ENCODE measurements at places on chromosomes 1 and 21. TPM values are rescaled to one million over a fixed set of nuclear protein-coding genes. Genes with fewer than 3 reads are reported as not detected.
A peak's percentile ranks its signal among the peaks of the same experiment; 100 is the strongest.

The CSF3R gene
- total RNA-seq, result 214 TPM

The PCNX2 gene
- total RNA-seq, result 11.3 TPM

The RCC1 gene
- total RNA-seq, result 29.1 TPM

The S1PR1 gene
- total RNA-seq, result 107 TPM

The AVPR1B gene
- total RNA-seq, result not detected

The LRRC8D gene
- total RNA-seq, result 22.2 TPM

The PROK1 gene
- total RNA-seq, result not detected

The C1orf167 gene
- total RNA-seq, result 2.2 TPM

The OR14K1 gene
- not detected for total RNA-seq

The CACNA1S gene
- total RNA-seq, result 0.06 TPM

The NCDN gene
- 20.2 TPM for total RNA-seq

DNA sequence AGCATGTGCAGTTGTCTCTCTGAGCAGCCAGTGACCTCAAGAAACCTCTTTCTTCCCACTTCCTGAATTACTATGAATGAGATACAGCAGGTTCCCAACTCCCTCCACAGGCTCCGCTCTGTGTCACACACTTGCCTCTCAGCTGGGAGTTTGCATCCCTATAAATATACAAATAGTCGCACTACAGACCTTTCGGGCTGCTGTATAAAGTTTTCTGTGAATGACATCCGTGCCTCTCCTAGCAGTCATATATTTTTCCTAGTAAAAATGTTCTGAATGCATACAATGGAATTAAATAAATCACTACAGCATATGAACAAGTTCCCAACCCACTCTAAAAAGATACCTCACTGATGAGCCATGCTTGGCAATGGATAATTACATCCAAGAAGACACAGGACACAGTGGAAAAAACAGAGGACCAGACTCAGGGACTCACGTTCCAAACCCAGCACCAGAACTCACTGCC lies 66.8 kb downstream of the CAPZB start:
- DNase-seq, result no peak

DNA sequence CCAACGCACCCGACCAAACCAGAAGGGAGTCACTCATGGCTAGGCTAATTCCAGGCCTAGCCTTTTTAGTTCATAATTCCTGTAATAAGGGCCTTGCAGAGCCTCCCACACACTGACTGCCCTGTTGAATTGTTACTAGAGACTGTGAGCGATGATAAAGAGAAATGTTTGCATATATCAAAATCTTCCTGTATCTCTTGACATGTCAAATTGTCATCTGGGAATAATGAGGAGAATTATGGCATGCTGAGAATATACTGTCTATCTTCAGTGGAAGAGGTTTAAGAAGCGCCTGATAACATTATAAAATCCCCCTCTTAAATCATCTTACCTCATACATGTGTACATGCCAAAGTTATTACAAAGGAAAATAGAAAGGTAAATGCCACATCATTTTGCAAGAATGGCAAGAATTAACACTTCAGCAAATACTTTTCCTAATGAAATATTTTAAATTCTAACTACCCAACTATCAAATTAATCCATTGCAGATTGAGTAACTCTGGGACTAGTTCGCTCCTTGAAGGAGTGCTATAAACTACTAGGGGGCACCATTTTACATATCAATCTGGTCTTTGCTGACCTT lies 144.1 kb downstream of the CENPF start:
- no peak for DNase-seq

- DNase-seq, result no peak
Observed at GRCh38 chr21:32371913-32372314, 20.9 kb downstream of the URB1 start.

DNA sequence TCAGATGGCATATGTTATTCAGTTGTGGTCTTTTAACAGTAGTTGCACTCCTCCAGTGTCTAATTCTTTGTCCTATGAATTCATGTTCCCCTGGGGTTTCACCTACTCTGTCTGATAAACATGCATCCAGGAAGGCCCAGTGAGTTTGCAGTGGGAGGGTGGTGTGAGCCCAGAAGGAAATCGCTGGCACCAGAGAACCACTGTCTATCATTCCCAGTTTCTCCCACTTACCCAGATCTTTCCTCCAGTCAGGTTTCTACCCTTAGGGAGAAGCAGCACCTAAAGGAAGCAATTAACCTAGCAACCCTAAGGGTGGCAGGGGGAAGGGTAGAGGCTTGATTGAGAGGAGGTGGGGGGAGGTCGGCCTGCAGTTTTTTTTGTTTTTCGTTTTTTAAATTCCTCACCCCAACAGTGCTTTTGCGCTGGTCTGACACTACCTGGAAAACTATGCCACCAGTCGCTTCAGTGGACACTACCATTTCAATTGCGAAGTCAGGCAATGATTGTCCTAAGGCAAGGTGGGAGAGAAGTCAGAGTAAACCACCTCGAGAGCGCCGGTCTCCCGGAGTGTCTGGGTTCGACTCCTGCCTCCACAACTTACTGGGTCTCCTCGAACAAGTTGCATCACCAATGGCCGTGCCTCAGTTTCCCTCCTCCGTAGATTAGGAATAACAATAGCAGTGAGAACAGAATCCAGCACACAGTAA lies 766 bp upstream of the SLC44A3 start:
- no peak for DNase-seq

GRCh38 chr1:203127666-203128430 lies at the start of gene ADORA1:
ADORA1 (plus strand) TSS chr1:203127726; CDS start chr1:203128842, 1,116 bp downstream.
- peak; percentile 68 for DNase-seq

- DNase-seq, result no peak
Observed at GRCh38 chr1:110390692-110391245, at the start of gene SLC16A4. SLC16A4 (minus strand) TSS chr1:110391026; CDS start chr1:110389323, 1,703 bp downstream.

- DNase-seq, result no peak
Observed at GRCh38 chr1:204685236-204686006, at the start of gene LRRN2. LRRN2 (minus strand) TSS chr1:204685738; CDS start chr1:204619992, 65,746 bp downstream.

DNA sequence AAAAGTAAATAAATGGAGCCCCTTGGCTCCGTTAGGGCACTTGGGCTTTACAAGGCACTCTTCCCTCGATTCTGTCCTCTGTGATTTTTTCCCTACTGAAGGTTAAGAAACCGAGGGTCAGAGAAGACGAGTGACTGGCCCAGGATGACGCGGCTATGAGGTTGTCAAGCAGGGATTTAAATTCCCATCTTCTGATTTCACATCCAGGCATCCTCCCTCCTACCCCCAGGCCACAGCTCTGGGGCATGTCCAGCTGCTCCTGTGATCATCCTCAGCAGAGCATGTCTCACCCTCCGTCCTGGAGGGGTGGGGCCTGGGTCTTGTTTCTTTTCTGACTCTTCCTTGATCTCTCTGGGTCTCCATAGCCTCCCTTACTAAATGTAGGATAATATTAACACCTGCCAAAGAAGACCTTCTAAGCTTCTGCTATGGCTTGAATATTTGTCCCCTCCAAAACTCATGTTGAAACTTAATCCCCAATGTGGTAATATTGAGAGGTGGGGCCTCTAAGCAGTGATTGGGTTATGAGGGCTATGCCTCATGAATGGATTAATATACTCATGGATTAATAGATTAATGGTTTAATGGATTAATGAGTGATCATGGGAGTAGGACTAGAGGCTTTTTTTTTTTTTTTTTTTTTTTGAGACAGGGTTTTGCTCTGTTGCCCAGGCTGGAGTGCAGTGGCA lies 4.6 kb downstream of the CRYBG2 start:
- DNase-seq, result no peak

DNA sequence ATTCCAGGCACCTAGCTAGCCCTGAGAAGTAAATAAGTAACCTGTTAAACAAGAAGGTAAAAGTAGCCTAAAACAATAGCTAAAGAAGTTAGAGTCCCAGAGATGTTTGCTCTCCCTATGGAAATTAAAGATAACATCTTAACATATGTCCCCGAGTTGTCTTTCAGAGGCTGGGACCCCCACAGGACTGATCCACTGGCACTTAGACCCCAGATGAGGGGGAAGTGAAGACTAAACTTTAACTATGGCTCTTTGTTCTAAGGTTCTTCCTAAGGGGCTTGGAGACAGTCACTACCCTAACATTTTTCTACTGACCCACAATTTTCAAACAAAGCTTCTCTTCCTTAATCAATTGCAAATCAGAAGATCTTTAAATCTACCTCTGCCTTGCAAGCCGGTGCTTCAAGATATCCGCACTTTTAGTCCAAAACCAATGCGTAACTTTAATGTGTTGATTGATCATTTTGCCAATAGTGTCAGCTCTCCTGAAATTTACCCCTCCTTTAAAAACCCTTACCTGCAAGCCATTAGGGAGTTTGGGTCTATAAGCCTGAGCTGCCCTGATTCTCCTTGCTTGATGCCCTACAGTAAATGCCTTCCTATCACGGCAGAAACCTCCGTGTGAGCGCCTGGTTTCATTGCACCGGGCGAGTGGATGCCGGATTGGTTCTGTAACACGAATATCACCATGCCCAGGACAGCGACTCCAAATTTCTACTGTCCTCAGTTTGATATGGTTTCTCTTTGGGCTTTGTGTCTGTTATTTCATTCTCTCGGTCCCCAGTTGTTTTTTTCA lies 404.4 kb downstream of the SIPA1L2 start:
- no peak for DNase-seq

- no peak for DNase-seq
Observed at GRCh38 chr1:245177071-245177900, 22.5 kb downstream of the KIF26B start.

DNA sequence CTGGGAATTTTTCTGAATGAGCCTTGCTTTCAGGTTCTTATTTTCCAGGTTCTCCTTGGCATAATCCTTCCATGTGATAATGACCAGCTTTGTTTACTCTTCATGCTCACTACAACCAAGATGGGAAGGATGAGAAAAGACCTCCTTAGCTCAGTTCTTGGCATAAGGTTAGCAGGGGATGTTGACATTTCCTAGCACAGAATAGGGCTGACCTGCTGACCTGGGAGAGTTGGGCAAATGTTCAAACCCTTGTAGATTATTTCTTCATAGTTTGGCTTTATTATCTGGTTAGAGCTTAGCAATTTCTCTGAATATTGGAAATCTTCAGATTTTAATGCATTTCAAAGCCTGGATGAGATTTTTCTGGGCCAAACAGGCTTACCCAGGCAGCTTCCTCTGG lies 23.6 kb upstream of the SYT6 start:
- no peak for DNase-seq

DNA sequence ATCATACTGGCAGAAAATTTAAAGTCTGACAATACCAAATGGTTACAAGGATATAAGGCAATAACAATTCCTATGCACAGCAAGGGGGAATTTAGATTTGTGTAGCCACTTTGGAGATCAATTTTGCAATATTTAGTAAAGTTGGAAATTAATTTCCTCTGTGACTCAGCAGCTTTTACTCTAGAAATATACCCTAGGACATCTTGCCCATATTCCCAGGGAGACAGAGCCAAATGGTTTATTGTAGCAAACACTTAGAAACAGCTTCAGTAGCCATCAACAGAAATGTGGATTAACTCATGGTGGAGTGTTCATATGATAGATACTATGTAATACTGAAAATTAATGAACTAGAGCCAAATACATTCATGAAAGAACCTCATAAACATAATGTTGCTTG lies 104.6 kb downstream of the BACH1 start:
- no peak for DNase-seq

DNA sequence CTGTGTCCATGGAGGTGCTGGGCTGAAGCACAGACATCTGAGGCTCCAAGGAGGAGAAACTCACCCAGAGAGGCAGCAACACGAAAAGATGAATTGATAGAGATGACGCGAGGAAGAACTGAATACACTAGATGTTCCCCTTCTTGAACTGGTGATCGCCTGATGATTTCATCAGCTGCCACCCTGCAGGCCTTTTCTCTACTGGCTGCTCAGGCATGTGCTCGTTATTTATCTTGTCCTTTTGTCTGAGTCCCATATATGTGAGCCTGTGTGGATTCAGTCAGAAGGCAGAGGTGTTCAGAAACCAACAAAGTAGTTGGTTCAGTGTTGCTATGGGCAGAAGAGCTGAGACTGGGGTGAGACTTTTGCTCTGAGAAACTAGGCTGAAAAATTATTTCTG lies 104.2 kb downstream of the SPATA46 start:
- no peak for DNase-seq

DNA sequence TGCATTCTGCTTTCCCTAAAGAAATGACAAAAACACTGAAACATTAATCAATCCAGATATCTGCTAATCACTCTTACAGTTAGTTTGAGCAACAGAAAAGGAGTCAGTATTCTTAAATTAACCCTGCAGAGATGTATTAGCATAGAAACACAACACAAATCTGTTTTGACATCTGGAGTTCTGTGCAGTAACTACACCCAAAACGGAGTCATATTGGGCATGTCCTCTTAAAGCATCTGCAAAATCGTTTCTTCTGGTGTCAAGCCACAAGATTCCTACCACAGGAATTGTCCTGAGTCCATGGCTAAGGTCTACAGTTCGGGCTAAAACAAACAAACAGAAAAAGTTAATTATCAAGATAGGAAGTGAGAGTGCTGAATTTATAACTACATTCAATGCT lies 332.1 kb upstream of the PKN2 start:
- DNase-seq, result no peak

DNA sequence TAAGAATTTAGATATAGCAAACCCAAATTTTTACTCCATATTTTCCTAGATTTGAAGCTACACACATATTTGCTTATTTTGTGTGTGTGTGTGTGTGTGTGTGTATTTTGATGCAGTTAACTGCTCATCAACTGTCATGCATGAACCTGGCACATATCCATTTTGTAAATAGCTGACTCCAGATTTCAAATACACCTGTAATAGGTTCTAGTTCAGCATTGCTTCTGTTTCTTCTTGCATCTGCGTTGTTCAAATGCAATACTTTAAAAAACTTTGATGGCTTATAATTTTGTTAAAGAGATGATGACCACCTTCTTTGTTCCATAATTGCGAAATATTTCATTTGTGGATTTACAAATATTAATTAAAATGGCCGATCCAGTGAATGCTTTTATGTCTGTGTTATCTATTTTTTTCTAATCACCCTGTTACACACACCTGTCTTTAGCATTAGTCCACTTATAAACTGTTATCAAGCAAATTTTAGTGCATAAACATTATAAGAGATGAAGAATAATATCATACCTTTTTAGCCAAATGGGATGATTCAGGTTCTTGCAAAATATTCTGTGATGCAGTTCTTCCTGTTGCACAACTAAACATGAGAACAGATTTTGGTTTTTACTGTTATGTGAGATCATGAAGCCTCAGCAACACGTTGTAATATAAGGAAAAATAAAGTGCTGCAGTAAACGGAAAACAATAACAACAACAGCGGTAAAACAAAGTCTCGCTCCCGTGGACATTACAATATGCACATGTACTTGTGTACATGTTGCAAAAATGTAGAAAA lies 12.7 kb upstream of the S100A11 start:
- no peak for DNase-seq

GRCh38 chr1:31871703-31872102 lies 55.9 kb upstream of the SPOCD1 start:
- DNase-seq, result no peak

DNA sequence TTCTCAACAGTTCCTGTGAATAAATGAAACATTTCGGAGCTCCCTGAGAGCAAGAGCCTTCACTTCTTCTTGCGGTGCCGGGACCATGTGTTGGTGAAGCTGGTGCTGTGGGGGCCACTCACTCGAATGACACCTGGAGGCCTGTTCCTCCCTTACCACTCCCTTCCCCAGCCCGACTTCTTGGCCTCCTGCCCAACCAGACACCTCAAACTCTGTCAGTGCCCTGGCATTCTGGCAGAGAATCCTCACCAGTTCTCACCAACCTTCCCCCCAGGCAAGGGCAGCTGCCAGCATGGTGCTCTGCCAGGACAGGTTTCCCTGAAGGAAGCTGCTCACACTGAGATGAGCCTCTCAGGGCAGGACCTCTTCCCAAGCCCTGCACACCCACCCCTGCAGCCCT lies 68.3 kb downstream of the MPZL1 start:
- no peak for DNase-seq

- DNase-seq, result no peak
Observed at GRCh38 chr1:156319664-156320063, 18.4 kb downstream of the CCT3 start.

Measured in lower lobe of right lung (tissue), 2 donors.